ENCODE measurements at places on chromosomes 3 and 15.

DNA sequence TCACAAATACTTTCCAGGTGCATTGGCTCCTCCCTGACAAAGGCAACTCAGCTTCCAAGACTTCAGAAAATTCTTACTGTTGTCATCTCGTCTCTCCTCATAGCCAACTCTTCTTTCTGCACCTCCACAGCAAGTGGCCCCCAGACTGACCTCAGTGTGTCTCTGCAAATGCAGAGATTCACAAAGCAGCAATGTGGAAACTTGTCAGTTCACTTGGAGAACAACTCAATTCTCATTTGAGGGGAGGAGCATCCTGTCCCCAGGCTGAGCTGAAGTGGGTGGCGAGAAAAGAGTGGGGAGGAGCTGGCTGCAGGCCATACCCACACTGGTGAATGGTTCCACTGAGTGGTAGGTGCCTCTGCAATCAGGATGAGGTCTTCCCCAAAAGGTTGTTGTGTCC, 248.7 kb upstream of the IL12A start:
- DNase-seq, result no peak

GRCh38 chr3:28586325-28586724, 237.7 kb upstream of the AZI2 start:
- DNase-seq, result no peak

DNA sequence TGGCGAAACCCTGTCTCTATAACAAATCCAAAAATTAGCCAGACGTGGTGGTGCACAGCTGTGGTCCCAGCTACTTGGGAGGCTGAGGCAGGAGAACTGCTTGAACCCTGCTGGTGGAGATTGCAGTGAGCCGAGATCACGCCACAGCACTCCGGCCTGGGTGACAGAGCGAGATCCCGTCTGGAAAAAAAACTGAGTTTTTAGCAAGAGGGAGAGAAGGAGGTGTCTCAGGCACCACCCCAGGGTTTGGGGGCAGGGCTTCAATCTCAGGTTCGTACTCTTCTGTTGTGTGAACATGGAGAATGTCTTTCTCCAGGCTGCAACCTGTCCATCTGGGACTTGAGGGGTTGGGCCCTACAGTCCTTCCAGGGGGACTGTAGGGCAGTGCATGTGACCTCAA, 2.7 kb downstream of the CHRNA3 start:
- DNase-seq, result no peak

GRCh38 chr3:195718477-195718984, 2.2 kb upstream of the MUC20 start:
- no peak for DNase-seq

GRCh38 chr3:96449803-96450202, 364.6 kb upstream of the EPHA6 start:
- no peak for DNase-seq

DNA sequence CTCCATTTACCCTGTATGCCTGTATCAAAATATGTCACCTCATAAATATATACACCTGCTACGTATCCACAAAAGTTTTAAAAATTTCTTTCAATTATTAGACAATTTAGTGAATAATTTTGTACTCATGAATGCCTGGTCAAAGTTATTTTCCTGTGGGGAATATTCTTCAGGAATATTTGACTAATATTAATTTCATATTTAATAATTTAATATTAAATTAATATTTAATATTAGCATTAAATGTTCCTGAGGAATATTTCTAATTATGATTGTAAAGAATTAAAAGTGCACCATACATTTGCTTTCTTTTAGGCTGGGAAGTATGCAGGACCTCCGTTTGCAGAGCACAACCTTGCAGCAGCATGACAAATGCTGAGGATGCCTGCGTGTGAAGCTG, 422.7 kb downstream of the C3orf38 start:
- DNase-seq, result no peak

- no peak for DNase-seq
Observed at GRCh38 chr3:78398401-78398800, 1358.5 kb downstream of the ROBO2 start.

GRCh38 chr15:71747128-71748083, 62.9 kb upstream of the NR2E3 start:
- peak; percentile 85 for DNase-seq

- no peak for DNase-seq
Observed at GRCh38 chr15:88656760-88657221, 18.0 kb downstream of the ISG20 start.

GRCh38 chr3:35946854-35947515, 307.7 kb downstream of the ARPP21 start:
- DNase-seq, result no peak

GRCh38 chr15:85329561-85330422, 50.6 kb upstream of the AKAP13 start:
- DNase-seq, result peak; percentile 69

- DNase-seq, result peak; percentile 0
Observed at GRCh38 chr3:106482451-106482850, 613.6 kb upstream of the CBLB start.

DNA sequence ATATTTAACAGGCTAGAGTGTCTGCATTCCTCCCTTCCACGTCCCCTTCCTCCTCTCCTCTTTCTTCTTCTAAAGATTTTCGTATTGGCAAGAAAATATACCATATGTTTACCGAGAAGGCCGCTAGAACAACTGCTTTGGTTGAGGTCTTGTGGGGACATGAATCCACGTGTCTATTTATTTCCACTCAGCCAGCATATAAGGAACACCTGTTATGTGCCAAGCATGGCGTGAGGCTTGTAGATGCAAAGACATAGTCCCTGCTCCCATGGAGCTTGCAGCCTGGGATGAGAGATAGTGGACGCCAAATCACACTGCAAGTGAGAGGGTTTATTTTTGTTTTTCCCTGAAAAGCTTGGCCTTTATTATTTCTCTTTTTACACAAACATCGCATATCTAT, 57.1 kb downstream of the SLC7A14 start:
- DNase-seq, result no peak

DNA sequence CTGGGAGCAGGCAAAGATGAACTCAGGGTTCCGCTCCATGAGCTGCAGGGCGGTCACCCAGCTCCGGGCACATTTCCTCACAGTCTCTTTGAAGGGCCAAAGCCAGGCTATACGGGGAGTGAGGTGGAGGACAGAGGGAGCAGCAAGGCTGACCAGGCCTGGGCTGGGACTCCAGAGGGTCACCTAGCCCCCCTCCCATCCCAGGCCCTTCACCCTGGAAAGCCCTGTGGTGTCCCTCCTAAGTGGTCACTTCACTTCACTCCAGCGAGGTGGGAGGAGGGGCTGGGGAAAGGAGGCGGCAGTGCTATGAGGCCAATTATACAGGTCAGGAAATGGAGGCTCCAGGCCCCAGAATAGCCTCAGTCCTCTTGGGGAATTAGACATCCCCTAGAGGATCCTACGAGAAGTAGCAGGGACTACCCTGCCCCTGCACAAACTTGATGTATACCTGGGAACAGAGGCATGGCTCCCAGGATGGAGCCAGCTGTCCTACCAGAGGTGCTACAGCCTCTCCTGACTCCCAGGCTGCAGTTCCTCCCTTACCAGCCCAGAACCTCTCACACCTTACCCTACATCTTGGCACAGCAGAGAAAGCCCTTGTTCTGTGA, 5.7 kb downstream of the MAN2C1 start:
- DNase-seq, result no peak

- no peak for DNase-seq
Observed at GRCh38 chr15:79140846-79141570, 50.4 kb upstream of the RASGRF1 start.

DNA sequence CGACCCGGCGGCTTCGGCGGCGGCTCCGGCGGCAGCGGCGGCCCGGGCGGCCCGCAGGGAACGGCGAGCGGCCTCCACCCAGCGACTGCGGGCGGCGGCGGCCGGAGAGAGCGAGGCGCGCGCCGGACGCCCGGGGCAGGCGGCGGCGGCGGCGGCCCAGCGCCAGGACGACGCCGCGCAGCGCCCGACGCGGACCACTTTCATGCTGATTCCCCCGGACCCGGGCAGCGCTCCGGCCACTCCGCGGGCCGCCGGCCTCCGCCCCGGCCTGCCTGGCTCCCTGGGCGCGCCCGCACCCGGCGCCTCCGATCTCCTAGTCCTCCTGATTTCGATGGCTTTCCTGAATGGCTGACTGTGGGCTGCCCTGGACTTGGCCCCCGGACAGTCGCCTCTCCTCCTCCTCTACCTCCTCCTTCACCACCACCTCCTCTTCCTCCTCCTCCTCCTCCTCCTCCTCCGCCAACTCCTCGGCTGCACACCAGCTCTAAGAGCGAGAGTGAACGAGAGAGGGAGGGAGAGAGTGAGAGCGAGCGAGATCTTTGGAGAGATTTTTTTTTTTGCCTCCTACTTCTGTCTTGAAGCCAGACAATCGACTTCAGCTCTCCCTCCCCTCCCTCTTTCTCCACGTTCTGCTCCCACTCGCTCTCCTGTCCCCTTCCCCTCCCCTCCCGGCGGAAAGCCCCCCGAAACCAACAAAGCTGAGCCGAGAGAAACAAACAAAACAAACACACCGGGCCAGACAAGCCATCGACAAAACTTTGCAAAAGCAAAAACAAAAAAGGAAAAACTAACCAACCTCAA, 844 bp downstream of the NR2F2 start:
- DNase-seq, result no peak

DNA sequence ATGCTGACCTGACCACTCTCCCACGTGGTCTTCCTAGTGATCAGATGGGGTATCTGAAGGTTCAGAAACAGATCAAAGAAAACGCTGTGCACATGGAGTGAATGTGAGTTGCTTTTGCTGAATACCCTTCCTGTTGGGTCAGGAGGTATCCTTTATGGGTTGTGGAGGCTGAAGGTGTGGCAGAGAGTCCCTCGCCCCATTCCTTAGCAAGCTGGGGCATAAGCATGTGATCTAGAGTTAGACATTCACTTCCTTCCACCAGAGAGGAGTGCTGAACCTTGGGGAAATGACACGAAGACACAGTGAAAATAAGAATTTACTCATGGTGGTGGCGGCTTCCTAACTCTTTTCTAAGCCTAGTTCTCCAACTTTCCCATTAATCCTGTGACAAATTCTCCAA, 27.8 kb upstream of the SPTBN5 start:
- no peak for DNase-seq

DNA sequence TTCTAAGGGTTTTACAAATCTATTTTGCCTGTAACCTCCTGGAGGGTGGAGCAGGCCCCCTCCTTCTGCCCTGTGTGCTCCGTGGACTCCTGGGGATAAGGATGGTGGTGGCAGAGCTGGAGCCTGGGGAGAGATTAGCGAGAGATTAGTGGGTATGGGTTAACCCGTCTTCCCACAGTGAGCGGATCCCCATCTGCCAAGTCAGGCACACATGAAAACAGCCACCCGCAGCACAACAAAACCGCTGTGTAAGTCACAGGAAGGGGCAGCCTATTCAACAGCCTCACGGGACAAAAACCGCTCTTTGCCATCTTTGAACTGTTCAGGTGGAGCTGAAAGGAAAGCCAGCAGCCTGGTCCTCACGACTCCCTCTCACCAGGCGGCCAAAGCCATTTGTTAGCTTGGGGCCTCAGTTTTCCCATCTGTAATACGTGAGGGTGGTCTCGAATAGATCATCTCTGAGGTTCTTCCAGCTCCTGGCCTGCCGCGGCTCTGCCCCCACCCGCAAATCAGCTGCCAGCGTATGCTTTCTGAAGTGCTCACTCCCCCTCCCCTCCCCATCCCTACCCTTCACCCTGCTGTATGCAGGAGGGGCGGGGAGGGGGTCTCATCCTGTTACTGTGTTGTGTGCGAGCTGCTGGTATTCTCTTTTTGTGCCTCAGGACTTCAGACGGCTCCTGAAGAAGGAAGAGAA, 43.6 kb downstream of the PDIA5 start:
- DNase-seq, result no peak

DNA sequence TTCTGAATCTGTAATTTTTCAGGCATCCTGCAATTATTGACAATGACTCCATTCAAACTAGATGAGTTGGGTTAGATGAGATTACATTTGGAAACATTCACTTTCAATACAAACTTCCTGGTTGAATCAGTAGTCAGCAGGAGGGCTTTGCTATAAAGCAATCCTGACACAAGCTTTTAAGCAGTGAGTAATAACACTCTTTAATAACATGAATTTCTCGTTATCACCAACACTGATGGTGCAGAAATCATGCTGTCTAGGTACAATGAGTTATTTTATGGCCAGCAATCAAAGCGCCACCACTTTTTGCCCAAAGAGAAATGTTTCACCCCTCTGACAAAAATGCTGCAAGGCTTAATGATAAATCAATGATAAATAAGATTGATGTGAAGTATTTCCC, 474.8 kb upstream of the CNTN4 start:
- no peak for DNase-seq

DNA sequence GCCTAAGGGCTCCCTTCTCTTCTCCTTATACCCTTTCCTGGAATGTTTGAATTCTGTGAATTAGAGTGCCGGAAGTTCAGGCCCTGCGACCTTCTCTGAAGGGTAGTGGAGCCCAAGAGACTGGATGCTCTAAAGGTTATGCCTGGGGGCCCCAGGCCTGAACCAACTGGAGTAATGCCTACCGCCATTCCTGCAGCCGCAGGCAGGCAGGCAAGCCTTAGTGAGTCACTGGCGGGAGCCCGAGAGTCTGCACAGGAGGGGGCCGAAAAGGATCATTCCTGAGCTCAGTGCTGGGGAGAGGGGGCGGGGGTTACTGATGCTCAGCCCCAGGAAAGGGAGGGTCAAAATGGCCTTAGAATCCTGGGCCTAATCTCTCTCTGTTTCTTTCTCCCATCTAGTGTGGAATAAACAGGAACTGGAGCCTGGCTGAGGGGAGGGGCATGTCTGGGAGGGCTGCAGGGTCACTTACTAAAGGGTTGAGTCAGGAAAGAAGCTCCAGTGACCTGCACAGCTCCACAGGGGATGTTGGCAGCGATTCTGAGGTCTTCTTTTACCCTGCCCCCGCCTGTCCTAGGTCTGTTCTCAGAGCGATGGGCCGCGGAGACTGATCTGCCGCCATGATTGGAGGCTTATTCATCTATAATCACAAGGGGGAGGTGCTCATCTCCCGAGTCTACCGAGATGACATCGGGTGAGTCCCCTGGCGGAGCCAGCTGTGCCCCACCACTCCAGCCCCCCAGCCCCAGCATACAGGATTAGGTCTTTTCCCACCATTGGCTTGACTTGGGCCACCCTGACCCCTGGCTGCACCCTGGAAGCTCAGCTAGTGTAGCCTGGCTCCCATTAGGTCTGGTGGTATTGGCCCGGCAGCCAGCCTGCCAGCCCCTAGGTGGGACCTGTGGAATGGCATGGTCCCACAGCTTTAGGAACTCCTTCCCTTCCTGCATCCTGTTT, 2.0 kb downstream of the AP2M1 start:
- peak; percentile 90 for DNase-seq

GRCh38 chr3:158248261-158248660, 138.4 kb downstream of the RSRC1 start:
- no peak for DNase-seq

GRCh38 chr3:14640157-14640562, 11.4 kb upstream of the CCDC174 start:
- DNase-seq, result no peak
